Inflammatory macrophage treated with lipopolysaccharide for 1 hour (primary cell): ENCODE measurements at places on chromosomes 3 and 15.

DNA sequence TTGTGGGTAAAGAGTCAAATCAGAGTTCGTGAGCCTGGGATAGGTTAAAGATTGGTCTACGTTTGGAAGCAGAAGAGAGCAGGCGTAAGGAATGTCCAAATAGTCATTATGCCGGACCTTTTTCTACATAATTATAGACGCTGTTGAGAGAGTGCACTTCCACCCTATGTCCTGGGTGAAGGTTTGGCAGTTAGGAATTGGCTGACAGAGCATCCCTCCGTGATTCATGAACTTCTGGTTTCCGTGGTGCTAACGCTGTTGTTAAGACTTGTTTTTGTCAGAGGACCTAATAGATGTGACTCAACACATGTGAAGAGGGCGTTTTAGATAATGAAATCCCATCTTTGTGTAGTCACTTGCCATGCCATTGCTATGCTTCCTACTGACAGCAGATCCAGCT is 1.1 kb downstream of the EAF1 start:
- peak; percentile 86 for DNase-seq

- no peak for DNase-seq
Observed at GRCh38 chr3:131303848-131304247, 77.7 kb upstream of the NUDT16 start.

DNA sequence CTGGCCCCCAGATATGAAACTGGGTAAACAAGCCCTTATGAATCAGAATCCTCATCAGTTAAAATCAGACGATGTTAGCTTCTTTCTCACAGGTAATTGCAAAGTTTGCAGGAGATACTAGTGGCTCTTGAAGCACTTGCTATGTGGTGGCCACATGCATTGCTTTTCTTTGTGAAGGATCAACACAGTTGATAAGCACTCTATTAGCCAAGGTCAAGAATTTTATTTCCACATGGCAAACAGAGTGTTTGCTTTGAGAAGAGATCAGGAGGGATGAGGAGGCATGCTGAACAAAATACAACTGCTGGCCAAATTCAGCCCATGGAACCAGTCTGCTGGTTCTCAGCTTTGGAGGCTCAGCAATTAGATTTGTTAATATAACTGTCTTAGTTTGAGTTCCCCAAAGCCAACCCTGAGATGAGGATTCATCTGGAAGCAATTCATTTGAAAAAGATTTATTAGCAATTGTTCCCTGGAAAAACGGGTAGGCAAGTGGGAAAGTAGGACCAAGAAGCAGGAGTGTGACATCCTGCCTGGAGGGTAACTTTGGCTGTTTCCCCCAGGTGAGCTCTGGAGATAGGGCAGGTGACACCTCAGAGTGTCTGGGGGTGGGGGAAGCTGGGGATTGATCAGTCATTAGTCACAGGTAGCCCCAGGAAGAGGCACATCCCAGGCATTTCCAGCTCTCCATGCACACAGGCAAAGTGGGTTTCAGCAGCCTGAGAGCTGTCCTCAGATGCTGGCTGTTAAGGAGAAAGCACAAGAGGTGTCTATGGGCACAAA is 180.3 kb downstream of the ABHD5 start:
- no peak for DNase-seq

- no peak for DNase-seq
Observed at GRCh38 chr3:32968166-32968919, 16.9 kb downstream of the CCR4 start.

- no peak for DNase-seq
Observed at GRCh38 chr3:110248666-110249065, 823.0 kb upstream of the NECTIN3 start.

GRCh38 chr3:189714991-189715961 is 84.1 kb downstream of the TP63 start:
- DNase-seq = no peak

GRCh38 chr3:47520756-47521155 is 7.2 kb upstream of the ELP6 start:
- no peak for DNase-seq

GRCh38 chr15:92384381-92384780 is 9.3 kb upstream of the ST8SIA2 start:
- DNase-seq = no peak

GRCh38 chr3:4432259-4432658 is 34.8 kb downstream of the SUMF1 start:
- no peak for DNase-seq

DNA sequence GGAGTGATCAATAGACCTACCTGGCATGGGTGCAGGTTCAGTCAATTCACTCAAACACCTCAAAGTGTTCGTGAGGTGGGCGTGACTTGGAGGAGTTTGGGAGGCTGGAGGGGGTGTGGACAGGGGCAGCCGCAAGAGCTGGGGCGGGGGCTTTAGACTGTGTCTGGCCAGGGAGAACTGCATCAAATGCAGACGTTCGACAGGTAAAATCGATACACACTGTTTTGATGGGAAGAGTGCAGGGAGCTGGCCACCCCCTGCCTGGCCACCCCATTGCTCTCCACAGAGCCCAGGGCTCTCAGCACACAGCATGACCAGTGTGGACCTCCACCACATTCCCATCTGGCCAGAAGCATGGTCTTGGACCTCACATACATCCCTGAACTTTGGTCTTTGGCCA is 412.1 kb downstream of the OCA2 start:
- no peak for DNase-seq

GRCh38 chr3:177883957-177884356 is 652.3 kb upstream of the KCNMB2 start:
- no peak for DNase-seq

- no peak for DNase-seq
Observed at GRCh38 chr15:89971592-89971997, 29.5 kb upstream of the ZNF710 start.

GRCh38 chr3:71309886-71310285 is 273.6 kb downstream of the FOXP1 start:
- DNase-seq = no peak

GRCh38 chr15:94480289-94480834 is 249.0 kb downstream of the MCTP2 start:
- no peak for DNase-seq

GRCh38 chr15:90099868-90100831 is 2.1 kb downstream of the IDH2 start:
- peak; percentile 48 for DNase-seq

DNA sequence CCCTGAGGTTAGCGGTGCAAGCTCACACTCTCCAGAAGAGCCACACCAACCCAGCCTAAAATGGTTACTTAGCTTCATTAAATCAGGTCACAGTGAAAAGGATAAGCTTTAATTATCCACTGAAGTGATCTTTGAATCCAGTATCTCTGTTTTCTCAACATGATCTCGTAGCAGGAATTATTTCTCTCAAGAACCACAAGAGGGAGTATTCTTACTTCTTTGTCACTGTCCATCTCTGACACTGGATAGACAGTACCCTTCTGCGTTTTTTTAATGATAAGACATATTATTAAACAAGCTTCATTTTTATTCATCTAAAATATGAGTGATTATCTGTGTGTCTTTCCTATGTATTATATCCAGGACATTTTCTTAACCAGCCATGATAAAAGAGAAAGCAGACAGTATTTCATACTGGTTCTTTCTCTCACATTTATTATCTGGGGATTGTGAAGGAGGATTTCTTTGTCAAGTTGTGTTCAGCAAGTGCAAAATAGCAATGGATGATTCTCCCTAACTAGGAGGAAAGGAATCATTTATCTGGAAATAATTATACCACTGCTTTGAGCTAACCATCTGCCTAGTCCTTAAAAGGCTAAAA is 105.4 kb upstream of the CCDC54 start:
- DNase-seq = peak; percentile 38

GRCh38 chr3:121957674-121958415 is 63.6 kb downstream of the SLC15A2 start:
- peak; percentile 88 for DNase-seq

DNA sequence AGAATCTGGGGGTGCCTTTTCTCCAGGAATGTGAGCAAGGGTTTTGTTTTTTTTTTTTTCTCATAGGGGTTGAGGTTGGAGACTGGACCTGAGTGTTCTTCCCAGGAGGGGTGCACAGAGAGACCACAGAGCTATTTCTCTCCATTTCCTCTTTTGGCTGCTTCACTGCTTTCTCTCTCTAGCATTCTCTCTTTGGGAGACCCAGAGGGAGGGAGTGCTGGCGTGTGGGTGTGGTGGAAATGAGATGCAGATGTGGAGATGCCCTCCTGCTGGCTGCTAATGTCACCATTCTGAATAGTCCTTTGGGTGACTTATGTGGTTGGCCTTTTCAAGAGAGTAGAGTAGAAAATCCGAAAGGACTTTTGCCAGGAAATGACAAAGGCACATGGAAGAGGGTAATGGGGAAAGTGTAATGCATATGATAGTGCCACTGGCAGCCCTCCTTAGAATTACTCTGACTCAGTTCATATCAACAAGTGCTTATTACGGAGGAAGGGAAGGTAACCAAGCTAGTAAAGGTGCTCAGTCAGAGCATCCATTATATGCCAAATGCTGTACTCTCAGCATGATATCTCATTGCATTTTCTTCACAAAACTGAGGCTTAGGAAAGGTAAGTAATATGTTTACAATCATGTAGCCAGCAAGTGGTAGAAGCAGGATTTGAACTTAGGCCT is 1.9 kb downstream of the SYN2 start:
- no peak for DNase-seq

DNA sequence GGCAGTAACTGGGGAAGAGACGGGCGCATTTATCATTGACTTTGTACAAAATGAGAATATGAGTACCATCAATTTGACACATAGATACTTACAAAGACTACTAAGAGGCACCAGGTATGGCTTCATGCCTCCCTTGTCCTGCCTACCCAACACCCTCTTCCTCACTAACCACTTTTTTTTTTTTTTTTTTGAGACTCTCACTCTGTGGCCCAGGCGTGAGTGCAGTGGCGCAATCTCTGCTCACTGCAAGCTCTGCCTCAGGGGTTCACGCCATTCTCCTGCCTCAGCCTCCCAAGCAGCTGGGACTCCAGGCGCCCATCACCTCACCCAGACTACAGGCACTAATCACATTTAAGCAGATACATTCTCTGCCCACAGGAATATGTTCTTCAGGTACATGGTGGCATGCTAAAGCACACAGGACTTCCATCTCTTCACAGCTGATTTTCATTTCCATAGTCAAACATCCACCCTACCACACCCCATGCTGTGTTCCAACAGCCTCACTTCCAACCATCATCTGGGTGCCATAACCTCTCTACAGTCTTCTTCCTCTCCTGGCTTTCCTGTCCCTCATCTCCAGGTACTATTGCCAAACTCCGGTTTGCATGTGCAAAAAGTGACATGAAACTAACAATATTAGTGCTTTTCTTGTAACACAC is 41.7 kb downstream of the RAB27A start:
- DNase-seq = no peak

DNA sequence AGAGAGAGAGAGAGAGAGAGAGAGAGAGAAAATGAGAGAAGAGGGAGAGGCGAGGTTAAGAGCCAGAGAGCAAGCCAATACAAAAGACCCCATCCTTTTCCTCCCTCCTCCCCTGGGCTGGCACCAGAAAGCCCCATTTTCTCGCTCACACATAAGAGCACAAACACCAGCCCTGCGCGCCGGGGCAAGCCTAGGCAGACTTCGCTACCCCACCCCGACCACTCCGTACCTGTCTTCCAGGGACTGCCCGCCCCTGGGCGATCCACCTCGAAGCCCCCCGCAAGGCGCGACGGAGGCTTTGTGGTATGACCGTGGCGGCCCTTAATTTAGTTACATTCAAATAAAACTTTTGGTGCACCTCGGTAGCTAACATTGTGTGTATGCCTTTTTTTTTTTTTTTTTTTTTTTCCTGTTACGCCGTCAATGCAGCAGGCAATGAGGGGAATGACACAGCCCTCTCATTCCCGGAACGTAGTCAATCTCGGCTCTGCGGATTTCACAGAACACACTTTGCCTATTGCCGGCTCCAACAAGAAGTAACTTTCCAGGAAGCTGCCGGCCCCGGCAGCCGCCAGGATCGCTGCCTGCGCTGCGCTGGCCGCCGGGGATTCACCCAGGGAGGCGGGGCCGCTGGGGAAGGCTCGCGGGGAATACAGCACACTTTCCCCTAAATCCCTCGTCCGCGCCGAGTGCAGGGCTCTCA is 7.7 kb downstream of the BCL6 start:
- DNase-seq = peak; percentile 93

DNA sequence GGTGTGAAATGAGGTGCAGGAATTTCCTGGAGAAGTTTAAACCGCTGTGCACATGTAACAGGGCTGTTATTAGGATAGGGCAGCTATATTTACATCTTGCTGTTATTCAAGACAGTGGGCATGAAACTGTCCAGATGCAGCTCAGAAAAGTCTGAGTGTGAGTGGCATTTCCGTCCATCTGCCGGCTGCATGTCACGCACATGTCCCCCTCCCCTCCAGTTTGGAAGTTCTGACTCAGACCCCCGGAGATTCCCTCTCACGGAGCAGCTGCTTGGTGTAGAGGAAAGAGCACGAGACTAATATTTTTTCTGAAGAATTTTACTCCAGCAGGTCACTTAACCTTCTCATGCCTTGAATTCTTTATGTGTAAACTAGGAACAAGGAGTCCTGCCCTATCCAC is 69.8 kb downstream of the FEM1B start:
- DNase-seq = no peak

DNA sequence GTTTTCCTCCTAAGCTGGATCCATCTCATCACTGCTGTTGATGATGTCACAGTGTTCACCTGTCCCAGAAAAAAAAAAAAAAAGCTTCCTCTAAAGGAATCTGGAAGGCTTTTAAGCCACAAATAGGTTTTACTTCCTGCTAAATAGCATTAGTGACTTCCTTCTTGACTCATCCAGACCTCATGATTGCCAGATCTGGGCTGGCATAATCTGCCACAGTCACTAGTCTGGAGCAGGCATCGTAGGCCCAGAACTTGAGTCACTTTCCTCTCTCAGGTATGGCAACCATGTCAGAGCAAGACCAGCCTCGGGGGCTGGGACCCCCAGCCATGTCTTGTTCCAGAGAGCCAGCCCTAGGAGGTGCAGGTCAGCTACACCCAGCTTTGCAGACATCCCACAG is 266.5 kb upstream of the CADM2 start:
- DNase-seq = no peak

DNA sequence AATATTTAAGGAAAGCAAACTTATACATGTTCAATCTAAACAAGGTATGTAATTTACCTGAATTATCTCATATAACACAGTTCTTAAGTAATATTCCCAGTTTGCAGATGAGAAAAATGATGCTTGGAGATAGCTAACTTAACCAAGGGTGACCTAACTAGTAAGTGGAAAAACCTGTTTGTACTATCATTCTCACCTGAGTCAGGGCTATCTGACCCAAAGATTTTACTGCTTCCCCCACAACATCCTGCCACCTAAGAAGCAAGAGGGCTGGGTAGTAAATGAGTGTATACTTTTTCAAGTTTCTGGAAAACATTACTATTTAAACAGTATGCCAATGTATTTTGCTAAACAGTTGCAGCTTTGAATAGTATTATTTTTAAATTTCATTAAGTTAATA is 10.6 kb downstream of the TP63 start:
- no peak for DNase-seq

GRCh38 chr15:98085003-98085639 is 124.6 kb downstream of the ARRDC4 start:
- DNase-seq = peak; percentile 58
